ENCODE measurements at places on chromosomes 16 and 17. TPM values are rescaled to one million over a fixed set of nuclear protein-coding genes. Genes with fewer than 3 reads are reported as not detected.

DNA sequence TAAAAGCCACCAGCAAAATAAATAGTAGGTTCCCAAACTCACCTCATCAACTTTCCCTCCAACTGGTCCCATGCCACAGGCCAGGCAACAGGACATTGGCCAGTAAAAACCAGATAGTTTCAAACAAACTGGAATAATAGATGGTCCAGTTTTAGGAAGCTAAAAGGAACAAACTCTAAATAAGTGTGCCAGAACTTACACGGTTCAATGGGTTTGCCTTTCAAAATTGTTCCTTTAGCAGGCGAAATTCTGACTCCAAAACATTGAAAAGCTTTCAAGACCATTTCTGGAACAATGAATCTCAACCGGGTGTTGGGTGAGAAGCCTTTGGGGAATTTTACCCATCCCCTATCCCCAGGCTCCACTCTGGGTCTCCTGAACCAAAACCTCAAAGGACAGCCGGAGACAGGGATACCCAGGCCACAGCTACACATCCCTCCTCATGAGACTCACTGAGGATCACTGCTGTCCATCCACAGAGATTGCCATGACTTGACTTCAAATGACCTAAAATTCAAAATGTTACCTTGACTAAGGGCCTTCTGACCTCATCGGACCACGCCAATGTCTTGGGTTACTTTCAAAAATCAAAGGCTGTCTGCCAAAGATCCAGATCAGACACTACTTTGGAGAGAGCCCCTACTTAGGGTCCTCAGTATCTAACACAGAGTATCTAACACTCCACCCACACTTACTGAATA lies 13.0 kb downstream of the AXIN2 start:
- no peaks in the 10 kb centered on the region for H3K27me3 ChIP-seq
- H3K36me3 ChIP-seq, result no peaks in the 10 kb centered on the region
- H3K27ac ChIP-seq, result no peak overlapping the region
- no peaks in the 10 kb centered on the region for H3K4me1 ChIP-seq
- H3K4me3 ChIP-seq, result no peak overlapping the region

- no peak overlapping the region for H3K4me3 ChIP-seq
- no peaks in the 10 kb centered on the region for H3K36me3 ChIP-seq
- H3K27ac ChIP-seq, result peak overlapping the region; percentile 29
- no peaks in the 10 kb centered on the region for H3K27me3 ChIP-seq
- no peak for DNase-seq
Observed at GRCh38 chr16:8739989-8740704, 57.3 kb downstream of the TMEM186 start.

DNA sequence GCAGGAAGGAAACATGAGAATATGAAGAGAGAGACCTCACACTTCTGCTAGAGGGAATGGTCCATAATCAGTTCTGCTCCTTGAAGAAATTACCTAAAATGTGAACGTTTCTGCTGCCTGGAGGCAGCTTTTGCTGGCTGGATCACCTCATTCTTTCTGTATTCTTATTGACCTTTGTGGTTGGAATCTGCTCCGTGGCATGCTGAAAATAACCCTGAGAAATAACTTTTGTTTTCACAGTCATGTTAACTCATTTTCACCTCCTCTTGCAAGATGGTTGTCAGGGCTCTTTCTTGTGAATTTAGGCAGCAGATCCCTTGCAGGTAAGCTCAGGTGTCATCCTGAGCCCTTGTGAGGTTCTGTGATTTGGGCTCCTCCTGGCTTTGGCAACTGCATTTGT lies 70.2 kb downstream of the IRF8 start:
- no peaks in the 10 kb centered on the region for H3K27me3 ChIP-seq
- no peaks in the 10 kb centered on the region for H3K4me1 ChIP-seq
- no peaks in the 10 kb centered on the region for H3K36me3 ChIP-seq
- no peak for DNase-seq

- no peaks in the 10 kb centered on the region for H3K36me3 ChIP-seq
- no peak overlapping the region for H3K27ac ChIP-seq
- DNase-seq, result no peak
- H3K27me3 ChIP-seq, result no peaks in the 10 kb centered on the region
- H3K4me3 ChIP-seq, result no peak overlapping the region
Observed at GRCh38 chr17:13592427-13592826, 9.3 kb downstream of the HS3ST3A1 start.

GRCh38 chr17:68432086-68432864 lies 25.0 kb downstream of the WIPI1 start:
- H3K27ac ChIP-seq, result no peak overlapping the region
- H3K4me3 ChIP-seq, result no peak overlapping the region
- no peak for DNase-seq

- DNase-seq, result no peak
- no peak overlapping the region for H3K27ac ChIP-seq
- H3K36me3 ChIP-seq, result no peaks in the 10 kb centered on the region
- no peaks in the 10 kb centered on the region for H3K27me3 ChIP-seq
Observed at GRCh38 chr17:68851890-68852289, 103.3 kb downstream of the ABCA8 start.

- no peaks in the 10 kb centered on the region for H3K36me3 ChIP-seq
- DNase-seq, result no peak
- no peak overlapping the region for H3K4me3 ChIP-seq
- no peaks in the 10 kb centered on the region for H3K27me3 ChIP-seq
Observed at GRCh38 chr16:85430523-85431421, 182.3 kb upstream of the GSE1 start.

DNA sequence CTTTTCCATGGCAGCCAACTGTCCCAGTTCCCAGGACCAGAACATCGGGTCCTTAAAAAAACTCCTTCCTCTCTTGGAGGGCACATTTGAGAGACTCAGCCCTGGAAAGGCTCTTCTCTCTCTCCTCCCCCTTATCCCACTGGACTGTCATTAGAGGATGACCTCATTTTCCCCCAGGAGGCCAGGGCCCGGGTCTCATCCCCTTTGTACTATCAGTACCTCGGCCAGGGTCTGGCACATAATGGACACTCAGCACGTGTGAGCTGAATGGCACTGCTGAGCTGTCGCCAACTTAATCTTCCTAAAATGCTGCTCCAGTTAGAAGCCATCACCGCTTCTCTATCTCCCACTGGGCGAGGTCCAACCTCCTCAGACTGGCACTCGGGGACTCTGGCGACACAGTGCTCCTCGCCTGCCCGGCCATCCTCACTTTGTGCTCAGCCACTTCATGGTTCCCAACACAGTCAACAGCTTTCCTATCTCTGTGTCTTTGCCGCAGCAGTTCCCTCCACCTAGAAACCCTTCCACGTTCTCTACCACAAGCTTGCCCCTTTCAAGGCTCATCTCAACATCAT lies 3.6 kb upstream of the RHBDL3 start:
- no peaks in the 10 kb centered on the region for H3K36me3 ChIP-seq
- H3K4me3 ChIP-seq, result no peak overlapping the region
- H3K27me3 ChIP-seq, result no peaks in the 10 kb centered on the region

DNA sequence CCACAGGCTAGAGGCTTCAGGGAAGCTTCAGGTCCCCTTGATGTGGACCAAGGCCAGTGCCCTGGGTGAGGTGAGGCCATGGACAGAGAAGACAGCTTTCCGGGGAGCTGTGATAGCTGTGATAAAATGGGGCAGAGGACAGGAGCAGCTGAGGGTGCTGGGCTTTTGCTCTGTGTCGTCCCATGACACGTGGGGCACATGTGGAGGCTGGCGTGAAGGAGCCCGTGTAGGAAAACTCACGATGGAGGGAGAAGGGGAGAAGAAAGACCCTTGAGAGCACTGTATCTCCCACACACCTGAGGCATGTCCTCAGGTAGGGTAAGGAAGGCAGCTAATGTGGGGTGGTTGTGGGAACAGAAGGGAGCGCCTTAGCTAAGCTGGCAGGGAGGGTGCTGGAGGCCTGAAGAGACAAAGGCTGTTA lies 21.3 kb downstream of the B9D1 start:
- no peak for DNase-seq
- no peaks in the 10 kb centered on the region for H3K36me3 ChIP-seq
- H3K27me3 ChIP-seq, result no peaks in the 10 kb centered on the region
- no peak overlapping the region for H3K27ac ChIP-seq

- no peaks in the 10 kb centered on the region for H3K27me3 ChIP-seq
- H3K4me1 ChIP-seq, result no peaks in the 10 kb centered on the region
- no peak for DNase-seq
- no peaks in the 10 kb centered on the region for H3K36me3 ChIP-seq
- H3K4me3 ChIP-seq, result no peak overlapping the region
- H3K27ac ChIP-seq, result no peak overlapping the region
Observed at GRCh38 chr17:1272701-1273100, 2.5 kb downstream of the BHLHA9 start.

DNA sequence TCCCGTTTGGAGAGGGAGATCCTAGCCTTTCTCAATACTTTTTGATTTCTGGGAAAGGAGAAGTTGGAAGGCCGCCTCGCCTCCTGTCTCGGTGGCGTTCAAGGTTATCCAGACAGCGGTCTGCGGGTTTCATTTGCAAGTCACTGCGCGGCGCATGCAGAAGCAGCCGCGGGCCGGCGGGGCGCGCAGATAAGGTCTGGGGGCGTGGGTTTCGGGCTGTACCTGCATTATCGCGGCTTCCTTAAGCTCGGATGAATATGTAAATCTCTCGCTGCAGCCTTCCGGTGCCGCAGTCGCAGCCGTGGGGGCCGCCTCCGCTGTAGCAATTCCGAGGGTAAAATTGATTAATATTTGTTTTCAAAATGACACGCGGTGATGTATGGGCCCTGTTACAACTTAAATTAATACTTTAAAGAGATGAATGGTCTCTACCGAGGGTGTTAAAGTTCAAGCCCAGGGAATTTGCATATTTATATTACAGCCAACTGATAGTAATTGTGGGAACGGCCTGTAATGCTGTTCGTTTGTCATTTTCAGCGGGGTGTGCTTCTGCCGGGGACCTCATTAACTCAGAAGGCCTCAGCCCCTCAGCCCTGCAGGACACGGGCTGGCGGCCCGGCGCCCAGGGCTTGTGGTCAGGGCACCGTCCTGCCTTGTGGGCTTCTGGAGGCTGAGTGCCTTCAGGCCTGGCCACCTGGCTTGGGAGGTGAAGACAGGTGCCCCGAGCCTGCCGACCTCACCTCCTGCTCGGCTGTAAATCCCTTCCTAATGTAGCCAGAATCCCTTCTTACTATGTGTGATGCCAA lies 99.4 kb downstream of the CYLD start:
- no peak overlapping the region for H3K27ac ChIP-seq
- H3K4me1 ChIP-seq, result no peaks in the 10 kb centered on the region
- DNase-seq, result no peak
- no peaks in the 10 kb centered on the region for H3K36me3 ChIP-seq

- no peak overlapping the region for H3K4me3 ChIP-seq
- no peaks in the 10 kb centered on the region for H3K4me1 ChIP-seq
- H3K27ac ChIP-seq, result no peak overlapping the region
- no peaks in the 10 kb centered on the region for H3K36me3 ChIP-seq
- peak; percentile 86 for DNase-seq
Observed at GRCh38 chr16:24041834-24042631, 206.2 kb downstream of the PRKCB start.

GRCh38 chr17:80132906-80133625 lies 13.9 kb downstream of the EIF4A3 start:
- H3K36me3 ChIP-seq, result no peaks in the 10 kb centered on the region
- H3K27ac ChIP-seq, result no peak overlapping the region
- no peaks in the 10 kb centered on the region for H3K4me1 ChIP-seq
- no peaks in the 10 kb centered on the region for H3K27me3 ChIP-seq

DNA sequence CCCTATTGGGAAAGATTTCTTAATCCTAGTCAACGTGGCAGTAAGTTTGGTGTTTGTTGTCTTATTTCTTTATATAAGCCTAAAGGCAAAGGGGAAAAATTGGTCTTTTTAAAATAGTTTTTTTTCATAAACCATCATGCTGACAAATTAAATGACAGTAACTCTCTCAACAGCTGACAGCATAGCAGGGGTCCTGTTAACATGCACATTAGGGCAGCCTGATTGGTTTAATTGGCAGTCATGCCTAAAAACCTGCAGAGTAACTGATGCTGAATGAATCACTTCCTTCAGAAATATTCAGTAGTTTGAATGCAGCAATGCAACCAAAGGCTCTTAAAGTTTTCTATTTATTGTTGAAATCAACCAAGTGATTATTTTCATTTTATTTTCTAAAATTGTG lies 85.4 kb downstream of the ITFG1 start:
- H3K27me3 ChIP-seq, result no peaks in the 10 kb centered on the region
- H3K36me3 ChIP-seq, result no peaks in the 10 kb centered on the region
- no peaks in the 10 kb centered on the region for H3K4me1 ChIP-seq
- no peak overlapping the region for H3K27ac ChIP-seq

DNA sequence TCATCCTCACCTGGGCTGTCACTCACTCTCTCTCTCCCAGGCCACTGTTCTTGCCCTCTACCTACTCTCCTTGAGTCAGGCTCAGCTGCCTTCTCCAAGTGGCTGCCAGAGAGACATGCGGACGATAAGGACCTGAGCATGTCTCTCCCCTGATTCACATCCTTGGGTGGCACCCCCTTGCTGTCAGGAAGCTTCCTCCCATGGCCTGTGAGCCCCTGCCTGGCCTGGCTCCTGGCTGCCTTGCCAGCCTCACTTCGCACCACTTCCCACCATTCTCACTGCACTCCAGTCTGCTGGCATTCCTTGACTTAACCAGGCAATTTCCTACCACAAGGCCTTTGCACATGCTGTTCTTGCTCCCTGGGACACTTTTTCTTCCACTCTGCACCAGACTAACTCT lies 2.7 kb upstream of the ALDH3A1 start:
- peak; percentile 26 for DNase-seq
- no peak overlapping the region for H3K4me3 ChIP-seq
- H3K27ac ChIP-seq, result no peak overlapping the region
- H3K4me1 ChIP-seq, result peaks cover 28% of the 10 kb centered on the region
- no peaks in the 10 kb centered on the region for H3K36me3 ChIP-seq

- H3K4me3 ChIP-seq, result peak overlapping the region; percentile 85
- DNase-seq, result peak; percentile 44
- H3K27ac ChIP-seq, result peak overlapping the region; percentile 100
- peaks cover 50% of the 10 kb centered on the region for H3K4me1 ChIP-seq
- no peaks in the 10 kb centered on the region for H3K27me3 ChIP-seq
Observed at GRCh38 chr17:7838090-7839075, 4.4 kb downstream of the KDM6B start.

- H3K4me3 ChIP-seq, result no peak overlapping the region
- peak; percentile 87 for DNase-seq
- H3K4me1 ChIP-seq, result no peaks in the 10 kb centered on the region
- no peaks in the 10 kb centered on the region for H3K27me3 ChIP-seq
- no peaks in the 10 kb centered on the region for H3K36me3 ChIP-seq
- H3K27ac ChIP-seq, result peak overlapping the region; percentile 15
Observed at GRCh38 chr16:57648581-57649442, 19.3 kb upstream of the ADGRG3 start.

- H3K36me3 ChIP-seq, result no peaks in the 10 kb centered on the region
- no peak overlapping the region for H3K27ac ChIP-seq
- H3K4me1 ChIP-seq, result no peaks in the 10 kb centered on the region
- H3K27me3 ChIP-seq, result no peaks in the 10 kb centered on the region
Observed at GRCh38 chr17:29483503-29483902, 83.3 kb downstream of the ABHD15 start.

The DNASE1L2 gene
- 2.5 TPM for total RNA-seq

The AARSD1 gene
- 12.6 TPM for total RNA-seq

The NOL3 gene
- total RNA-seq, result 29.6 TPM

The PLCG2 gene
- 44.4 TPM for total RNA-seq

The KRT36 gene
- total RNA-seq, result not detected

The MPV17L gene
- total RNA-seq, result 17.1 TPM

The CDH16 gene
- not detected for total RNA-seq

The SLC13A5 gene
- not detected for total RNA-seq
